ENCODE measurements at places on chromosomes 4 and X.

DNA sequence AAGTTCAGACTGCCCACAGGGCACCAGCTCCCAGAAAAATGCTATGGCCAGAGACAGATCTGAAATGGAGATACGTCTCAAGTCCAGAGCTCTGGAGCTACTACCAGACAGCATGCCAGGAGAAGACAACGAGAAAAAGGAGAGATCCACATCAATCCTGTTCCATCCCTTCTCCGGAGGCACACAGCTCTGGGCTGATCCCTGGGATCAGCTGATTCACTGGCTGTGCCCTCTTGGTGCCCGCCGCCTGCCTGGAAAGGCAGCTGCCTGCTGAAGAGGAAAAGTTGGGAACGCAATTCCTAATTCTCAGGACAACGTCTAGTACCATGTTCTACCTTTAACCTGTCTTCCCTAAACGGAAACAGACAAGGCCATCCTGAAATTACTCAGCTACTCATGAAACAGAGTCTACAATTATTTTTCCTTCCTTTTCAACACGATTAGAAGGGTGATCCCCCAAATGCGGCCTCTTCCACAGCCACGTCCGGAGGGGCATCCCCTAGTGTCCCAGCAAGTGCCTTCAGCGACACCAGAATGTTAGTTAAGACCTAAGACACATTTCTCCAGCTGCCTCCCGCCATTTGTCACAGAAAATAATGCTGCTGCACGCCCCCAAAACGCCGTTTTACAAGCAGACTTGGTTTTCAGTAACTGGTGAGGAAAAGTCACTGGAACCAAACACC is 2.4 kb downstream of the ZFYVE28 start:
- no peak for DNase-seq

- no peak for DNase-seq
Observed at GRCh38 chr4:27234306-27234899, 373.8 kb downstream of the STIM2 start.

GRCh38 chrX:152915541-152916241 is 17.8 kb downstream of the ZNF185 start:
- DNase-seq: peak; percentile 43

DNA sequence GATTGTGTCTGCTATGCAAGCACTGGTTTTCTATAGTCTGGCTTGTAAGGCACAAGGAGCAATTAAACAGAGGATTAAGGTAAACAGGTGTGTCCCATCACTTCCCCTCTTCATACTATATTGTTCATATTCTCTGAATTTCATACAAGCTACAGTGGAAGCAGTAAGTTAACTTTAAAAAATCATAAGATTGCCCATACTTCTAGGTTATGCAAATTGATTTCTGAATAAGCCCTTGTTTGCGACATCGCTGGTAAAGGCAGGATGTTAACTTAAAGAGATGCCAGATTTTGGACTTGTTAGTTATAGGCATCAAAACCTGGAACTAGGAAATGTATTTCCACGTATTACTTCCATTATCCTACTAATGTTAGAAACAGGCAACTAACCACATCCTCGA is 1.0 kb upstream of the TMEM131L start:
- DNase-seq: no peak

- DNase-seq: no peak
Observed at GRCh38 chr4:47068986-47069385, 37.6 kb downstream of the GABRB1 start.

DNA sequence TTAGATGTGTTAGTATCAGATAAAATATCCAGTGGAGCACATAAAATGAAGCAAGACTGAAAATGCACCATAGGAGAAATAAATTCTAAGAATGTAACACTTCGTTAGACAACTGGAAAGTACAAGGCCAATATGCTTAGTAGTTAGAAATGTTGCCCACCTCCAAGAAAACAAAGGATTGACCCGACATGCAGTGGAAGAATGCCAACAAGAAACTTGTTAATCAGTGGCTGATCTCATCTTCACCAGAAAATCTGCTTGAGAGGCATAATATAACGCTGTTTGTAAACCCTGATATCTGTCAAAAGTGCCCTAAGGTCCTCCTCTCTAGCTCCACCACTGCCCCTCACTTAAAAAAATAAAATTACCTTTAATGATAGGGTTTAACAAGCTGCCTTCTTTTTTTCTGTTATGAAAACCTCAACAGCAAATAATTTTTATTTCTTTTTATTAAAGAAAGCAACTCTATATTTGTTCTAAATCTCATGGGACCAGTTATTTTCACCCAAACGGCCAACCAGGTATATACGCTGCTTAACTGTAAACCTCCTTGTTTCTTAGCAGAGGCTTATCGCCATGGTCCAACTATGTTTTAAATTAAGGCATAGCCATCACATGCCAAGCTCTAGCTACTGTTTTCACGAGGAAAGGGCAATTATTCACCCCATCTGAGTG is 1.8 kb downstream of the RASGEF1B start:
- DNase-seq: no peak

GRCh38 chr4:146061610-146062334 is 113.7 kb upstream of the LSM6 start:
- DNase-seq: no peak

DNA sequence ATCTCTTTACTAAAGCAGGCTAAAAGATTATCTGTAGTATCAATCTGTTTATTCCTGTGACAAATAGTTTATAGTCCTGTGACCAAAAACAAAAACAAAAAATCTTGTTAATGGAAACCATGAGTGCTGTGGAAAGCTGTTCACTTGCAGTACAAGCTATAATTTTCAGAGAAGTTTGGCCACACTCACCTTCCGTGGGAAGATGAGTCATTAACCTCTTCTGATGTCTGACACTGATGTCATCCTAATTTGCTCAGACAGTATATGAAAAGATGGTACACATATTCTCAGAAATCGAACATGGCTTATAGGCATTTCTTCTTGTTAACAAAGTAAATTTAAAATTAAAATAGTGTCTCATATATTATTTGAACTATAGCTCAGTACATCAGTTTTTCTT is 19.9 kb upstream of the ENPP6 start:
- no peak for DNase-seq

DNA sequence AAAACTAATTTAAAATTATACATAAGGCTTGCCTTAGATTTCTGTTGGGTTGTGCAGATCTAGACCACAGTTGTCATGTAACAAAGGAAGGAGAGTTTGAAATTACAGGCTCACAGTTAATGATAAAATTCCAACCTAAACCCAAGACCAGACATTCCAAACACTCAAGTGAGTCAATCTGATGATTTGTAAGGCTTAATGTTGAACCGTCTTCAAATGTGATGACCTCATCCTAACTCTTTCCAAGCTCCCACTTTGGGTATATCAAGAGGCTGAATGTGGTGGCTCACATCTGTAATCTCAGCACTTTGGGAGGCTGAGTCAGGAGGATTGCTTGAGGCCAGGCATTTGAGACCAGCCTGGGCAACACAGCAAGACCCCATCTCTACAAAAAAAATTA is 149.2 kb downstream of the TBL1X start:
- no peak for DNase-seq
